ENCODE measurements at places on chromosomes 2 and 18.

DNA sequence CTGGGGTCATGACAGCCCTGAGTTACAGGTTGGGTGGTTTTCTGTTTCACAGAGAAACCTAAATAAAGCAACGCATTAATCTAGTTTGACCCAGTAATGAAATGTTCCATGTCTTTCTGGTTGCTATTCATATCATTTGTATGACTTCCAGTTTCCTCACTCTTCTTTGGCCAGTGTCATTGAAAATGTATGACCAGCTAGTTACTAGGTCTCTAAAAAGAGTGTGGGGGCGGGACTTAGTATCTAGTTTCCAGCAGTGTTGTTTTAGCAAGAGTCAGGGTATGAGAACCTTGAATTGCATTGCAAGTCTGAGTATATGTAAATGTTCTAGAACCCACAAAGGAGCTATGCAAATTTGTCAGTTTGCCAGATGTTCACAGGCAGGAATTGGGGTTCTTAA is 47.7 kb downstream of the SLC9A2 start:
- H3K4me3 ChIP-seq: no peak overlapping the region
- no peak overlapping the region for H3K27ac ChIP-seq
- no peak for DNase-seq
- no peaks in the 10 kb centered on the region for H3K36me3 ChIP-seq
- H3K4me1 ChIP-seq: no peaks in the 10 kb centered on the region

- no peak overlapping the region for H3K27ac ChIP-seq
- H3K4me3 ChIP-seq: no peak overlapping the region
- peaks cover 18% of the 10 kb centered on the region for H3K4me1 ChIP-seq
- no peaks in the 10 kb centered on the region for H3K27me3 ChIP-seq
These were observed 72.1 kb downstream of the NPAS2 start for GRCh38 chr2:100891906-100892642.

GRCh38 chr2:145654746-145655145 is 1134.8 kb upstream of the ZEB2 start:
- no peak overlapping the region for H3K4me3 ChIP-seq
- no peaks in the 10 kb centered on the region for H3K4me1 ChIP-seq
- no peaks in the 10 kb centered on the region for H3K27me3 ChIP-seq
- no peak overlapping the region for H3K27ac ChIP-seq

- H3K27ac ChIP-seq: no peak overlapping the region
- no peaks in the 10 kb centered on the region for H3K36me3 ChIP-seq
- no peaks in the 10 kb centered on the region for H3K4me1 ChIP-seq
- DNase-seq: peak; percentile 53
- H3K27me3 ChIP-seq: no peaks in the 10 kb centered on the region
- H3K4me3 ChIP-seq: no peak overlapping the region
These were observed 39.4 kb downstream of the SLC8A1 start for GRCh38 chr2:40412456-40412855.

DNA sequence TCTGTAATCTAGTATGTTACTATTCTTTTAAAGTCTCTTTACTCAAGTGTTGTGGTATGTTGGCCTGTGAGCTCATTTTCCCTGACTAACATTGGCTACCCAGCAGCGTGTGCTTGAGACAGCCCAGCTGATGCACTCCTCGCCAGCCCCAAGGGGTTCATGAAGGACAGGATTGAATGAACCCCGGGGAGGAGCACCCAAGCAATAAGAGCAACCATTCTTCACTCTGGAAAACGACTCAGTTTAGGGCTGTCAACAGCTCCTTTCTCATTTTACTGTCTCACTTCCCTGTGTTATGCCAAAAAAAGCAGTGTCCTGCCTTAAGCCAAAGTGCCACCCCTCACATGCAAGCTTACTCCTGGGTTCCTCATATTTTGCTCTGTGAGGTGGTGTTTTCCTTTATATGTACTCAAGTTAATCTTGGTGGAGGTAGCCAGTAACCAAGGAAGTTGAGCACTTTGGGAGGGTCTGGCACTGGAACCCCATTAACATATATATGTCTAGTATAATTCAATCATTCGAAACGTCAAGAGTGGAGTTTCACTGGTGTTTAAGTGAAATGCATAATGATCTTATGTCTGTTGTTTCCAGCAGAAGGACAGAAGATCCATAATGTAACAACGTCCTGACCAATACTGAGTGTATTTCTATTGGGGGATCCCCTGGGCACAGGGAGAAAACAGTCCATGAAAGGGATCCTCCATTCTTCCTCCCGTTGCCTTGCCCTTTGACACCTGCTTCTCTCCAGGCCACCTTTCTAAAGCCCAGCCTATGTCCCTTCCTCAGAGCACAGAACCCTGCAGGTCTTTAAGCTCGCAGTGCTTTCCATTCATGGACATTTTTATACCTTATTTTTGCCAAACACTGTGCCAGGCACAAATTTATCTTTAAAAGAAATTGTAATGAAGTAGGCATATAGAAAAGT is 43.2 kb downstream of the ATIC start:
- no peak overlapping the region for H3K27ac ChIP-seq
- DNase-seq: peak; percentile 84
- peaks cover 15% of the 10 kb centered on the region for H3K36me3 ChIP-seq
- H3K4me3 ChIP-seq: no peak overlapping the region

DNA sequence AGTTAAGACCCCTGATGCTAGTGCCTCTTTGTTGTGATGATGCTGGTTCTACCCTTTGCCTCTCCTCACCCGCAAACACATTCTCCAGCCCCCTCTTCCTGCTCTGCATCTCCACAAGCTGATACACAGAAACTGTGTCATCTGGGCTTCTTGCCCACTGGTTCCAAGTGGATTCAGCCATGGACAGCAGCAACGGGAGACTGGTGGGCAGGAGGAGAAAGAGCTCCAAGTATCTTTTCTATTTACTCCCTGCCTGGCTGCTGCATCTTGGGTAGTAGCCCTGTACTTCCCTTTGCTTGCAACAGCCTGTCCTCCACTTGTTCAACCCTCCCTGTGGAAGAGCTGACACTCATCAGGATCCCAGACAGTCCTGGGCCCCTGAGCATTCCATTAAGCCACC is 655.1 kb upstream of the RAB6C start:
- no peak overlapping the region for H3K4me3 ChIP-seq
- no peaks in the 10 kb centered on the region for H3K27me3 ChIP-seq
- H3K4me1 ChIP-seq: no peaks in the 10 kb centered on the region
- H3K36me3 ChIP-seq: no peaks in the 10 kb centered on the region

Data from IMR-90 (cell line).